ENCODE measurements at places on chromosomes 2 and 18.

GRCh38 chr2:147110317-147110716 is 734.5 kb upstream of the ACVR2A start:
- no peak for DNase-seq

DNA sequence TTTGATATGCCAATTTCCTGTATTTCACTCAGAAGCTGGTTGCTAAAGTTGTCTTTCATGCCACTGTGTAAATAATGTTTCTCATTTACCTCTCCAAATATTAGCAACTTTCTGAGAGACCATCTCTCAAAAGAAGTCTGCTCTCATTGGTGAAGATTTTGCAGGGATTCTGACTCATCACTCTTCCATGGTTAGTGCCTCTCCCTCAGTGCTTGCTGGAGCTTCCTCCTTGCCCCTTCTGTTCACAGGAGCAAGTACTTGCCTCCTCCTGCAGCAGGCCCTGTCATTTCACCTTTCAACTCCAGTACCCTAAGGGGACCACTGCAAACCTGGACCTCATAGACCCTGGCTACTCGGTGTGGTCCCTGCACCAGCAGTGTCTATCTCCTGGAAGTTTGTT is 168.8 kb downstream of the ZNF385B start:
- peak; percentile 22 for DNase-seq

- DNase-seq, result no peak
Observed at GRCh38 chr2:4139316-4139715, 435.9 kb downstream of the DCDC2C start.

GRCh38 chr2:98572676-98573075 is 35.6 kb downstream of the COA5 start:
- no peak for DNase-seq

- DNase-seq, result no peak
Observed at GRCh38 chr2:147109291-147109690, 735.5 kb upstream of the ACVR2A start.

DNA sequence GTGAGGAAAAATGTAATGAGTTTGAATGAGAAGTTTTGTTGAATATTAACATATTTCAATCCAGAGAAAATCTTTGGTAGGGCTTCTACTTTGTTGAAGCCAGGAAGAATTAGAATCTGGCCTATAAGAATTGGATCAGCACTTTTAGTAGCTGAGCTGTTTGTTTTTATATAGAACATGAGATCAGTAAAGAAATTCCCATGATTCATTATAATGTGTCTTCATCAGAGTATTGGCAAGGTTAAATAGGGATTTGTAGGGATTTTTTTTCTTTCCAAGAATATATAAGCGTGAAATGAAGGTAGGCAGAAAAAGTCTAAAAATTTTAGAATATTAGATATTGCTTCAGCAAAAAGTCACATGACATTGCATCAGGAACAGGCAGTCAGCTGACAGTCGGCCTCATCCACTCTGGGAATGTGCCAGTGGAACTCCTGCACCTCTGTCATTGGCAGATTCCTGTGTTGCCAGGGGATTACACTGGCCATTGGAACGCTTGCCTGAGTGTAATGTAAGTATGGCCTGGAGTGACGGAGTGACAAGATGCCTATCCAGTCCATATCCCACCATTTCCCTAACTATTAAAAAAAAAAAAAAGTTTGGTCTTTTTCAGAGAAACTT is 60.6 kb downstream of the SERTAD2 start:
- no peak for DNase-seq

GRCh38 chr18:32427084-32427900 is 43.4 kb downstream of the GAREM1 start:
- DNase-seq, result no peak

GRCh38 chr2:100818606-100819369 is 1.2 kb upstream of the NPAS2 start:
- DNase-seq, result peak; percentile 93

DNA sequence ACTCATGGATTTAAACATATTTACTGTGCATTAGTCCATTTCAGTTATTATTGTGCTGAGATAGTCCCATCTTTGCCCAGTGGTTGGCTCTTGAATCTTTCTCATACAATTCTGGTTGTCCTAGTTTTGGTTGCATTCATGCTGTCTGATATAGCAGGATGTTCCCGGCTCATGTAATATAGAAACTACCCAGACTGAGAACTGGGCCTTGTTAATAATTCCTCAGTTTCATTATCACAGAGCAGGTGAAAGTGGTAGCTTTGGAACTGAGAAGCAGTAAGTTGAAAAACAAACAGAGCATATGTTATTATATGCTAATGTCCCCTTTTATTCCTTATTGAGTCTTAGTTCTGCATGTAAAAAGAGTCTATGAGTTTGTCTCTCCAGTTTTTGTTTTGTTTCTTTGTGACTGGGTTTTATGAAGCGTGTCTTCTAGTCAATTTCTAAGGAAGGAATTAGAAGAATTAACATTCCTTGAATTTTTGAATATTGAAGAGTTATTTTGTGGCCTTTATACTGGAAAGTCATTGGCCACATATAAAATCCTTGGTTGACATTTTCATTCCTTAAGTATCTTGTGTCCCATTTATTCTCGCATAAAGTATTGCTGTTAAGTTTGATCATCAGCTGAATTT is 43.3 kb downstream of the EIF5B start:
- DNase-seq, result no peak

DNA sequence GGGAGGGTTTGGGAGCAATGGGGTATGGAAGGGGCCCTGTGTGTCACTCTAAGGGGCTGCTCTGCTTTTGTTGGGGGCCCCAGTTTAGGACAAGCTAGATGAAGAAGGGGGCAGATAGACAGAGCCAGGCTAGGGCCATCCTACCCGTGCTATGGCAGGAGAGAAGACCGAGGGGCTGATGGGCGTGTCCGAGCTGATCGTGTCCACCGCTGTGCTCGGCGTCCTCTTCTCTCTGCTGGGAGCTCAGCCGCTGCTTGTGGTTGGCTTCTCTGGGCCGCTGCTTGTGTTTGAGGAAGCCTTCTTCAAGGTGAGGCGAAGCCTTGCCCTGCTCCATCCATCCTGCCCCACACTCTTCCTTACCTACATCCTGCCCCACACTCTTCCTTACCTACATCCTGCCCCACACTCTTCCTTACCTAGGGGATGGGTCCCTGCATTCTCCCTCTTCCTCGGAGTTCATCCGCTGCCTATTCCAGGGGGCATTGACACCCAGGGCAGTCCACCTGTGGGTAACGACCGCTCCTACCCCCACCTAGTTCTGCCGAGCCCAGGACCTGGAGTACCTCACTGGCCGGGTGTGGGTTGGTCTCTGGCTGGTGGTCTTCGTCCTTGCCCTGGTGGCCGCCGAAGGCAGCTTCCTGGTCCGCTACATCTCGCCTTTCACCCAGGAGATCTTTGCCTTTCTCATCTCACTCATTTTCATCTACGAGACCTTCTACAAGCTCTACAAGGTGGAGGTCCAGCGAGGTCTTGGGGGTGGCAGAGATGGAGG is 8.9 kb downstream of the SLC4A3 start:
- no peak for DNase-seq

- DNase-seq, result peak; percentile 62
Observed at GRCh38 chr2:27303093-27304025, 4.9 kb downstream of the UCN start.

DNA sequence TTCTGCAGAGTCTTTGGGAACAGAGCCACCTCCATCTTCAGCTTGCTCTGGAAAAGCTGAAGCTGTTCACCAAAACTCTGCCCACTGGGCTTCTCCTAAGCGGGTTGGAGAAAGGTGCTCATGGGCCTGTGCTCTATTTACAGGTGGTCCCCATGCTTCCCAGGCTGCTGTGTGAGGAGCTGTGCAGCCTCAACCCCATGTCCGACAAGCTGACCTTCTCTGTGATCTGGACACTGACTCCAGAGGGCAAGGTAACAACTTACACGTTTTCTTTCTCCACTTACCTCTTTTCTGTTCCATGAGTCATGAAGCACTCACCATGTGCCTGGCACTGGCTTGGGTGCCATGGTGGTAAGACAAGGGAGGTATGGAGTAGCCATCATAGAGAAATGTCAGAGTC is 129.5 kb upstream of the ALPP start:
- DNase-seq, result no peak

DNA sequence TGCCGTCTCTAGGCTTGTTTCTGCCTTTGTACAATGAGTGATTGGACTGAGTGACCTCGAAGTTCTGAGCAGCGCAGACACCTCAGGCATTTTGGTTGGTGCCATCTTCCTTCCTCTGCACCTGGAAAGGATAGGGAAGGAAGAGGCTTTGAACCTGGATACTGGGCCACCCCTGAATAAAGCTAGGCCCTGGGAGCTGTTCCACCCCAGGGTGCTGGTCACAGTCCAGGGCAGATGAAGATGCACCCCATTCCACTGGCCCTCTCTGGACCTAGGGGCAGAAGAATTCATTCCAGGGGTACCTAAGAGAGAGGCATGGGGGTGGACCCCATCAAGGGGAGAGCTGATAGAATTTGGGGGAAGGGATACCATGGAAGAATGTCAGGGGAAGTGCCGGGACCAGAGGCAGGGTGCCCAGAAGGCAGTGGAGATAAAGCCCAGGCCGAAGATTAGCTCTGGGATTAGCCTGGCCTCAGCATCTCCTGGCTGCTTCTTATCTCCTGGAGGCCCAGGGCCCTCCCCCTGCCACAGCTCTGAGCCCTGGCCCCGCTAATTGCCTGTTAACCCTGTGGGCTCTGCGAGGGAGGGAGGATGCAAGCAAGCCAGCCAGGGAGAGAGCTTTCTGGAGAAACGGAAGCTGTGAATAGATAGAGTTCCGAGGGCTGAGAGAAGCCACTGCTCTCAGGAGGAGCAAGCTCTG is 11.4 kb downstream of the ASIC4 start:
- peak; percentile 87 for DNase-seq

GRCh38 chr2:70651014-70651413 is 97.4 kb upstream of the TGFA start:
- no peak for DNase-seq

DNA sequence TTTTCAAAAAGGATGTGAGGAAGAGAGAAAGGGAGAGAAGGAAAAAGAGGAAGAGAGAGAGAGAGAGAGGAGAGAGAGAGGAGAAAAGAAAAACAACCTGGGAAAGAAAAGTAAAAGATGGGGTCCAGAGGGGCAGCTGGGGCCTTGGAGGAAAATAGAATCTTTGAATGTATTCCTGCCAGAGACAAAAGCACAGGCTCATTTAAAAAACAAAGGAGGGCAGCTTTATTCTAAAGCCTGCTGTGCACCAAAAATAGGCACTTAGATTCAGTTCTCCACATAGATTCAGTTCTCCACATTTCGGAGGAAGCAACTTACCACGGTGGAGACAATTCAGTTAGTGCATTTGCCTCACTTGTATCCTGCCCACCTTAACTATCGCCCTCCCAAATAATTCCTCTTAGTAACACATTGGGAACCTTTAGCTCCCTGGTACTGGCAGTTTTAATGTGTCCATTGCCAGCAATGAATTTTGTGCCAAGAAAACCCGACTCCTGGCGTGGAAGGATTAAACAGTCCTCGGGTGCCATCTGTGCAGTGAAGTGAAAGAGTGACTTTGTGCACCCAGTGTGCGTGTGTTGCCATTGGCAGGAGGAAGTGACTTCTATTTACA is 71.3 kb downstream of the DPP4 start:
- DNase-seq, result no peak

- no peak for DNase-seq
Observed at GRCh38 chr2:120863146-120863545, 127.5 kb downstream of the GLI2 start.

- DNase-seq, result no peak
Observed at GRCh38 chr2:68885811-68886075, 14.5 kb upstream of the BMP10 start.

- DNase-seq, result no peak
Observed at GRCh38 chr2:99743146-99743545, 253.3 kb upstream of the REV1 start.

- peak; percentile 78 for DNase-seq
Observed at GRCh38 chr18:31685097-31686082, 1.0 kb upstream of the B4GALT6 start.

DNA sequence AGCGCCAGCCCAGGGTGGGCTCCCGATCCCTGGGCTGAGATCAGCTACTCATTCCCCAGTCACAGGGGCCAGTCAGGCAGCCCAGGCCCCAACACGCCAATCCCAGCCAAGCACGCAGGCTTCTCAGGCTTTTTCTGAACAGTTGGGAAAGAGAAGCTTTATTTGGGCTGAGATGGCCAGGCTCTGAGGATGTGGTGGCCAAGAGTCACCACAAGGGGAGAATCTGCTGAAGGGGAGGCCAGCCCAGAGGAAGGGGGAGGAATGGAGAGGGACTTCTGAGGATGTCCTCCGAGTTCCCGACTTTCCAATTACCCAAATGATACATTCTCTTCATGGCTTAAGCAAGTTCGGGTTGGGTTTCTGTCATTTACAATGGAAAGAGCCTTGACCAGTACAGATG is 2.8 kb upstream of the DIPK1C start:
- DNase-seq, result no peak

DNA sequence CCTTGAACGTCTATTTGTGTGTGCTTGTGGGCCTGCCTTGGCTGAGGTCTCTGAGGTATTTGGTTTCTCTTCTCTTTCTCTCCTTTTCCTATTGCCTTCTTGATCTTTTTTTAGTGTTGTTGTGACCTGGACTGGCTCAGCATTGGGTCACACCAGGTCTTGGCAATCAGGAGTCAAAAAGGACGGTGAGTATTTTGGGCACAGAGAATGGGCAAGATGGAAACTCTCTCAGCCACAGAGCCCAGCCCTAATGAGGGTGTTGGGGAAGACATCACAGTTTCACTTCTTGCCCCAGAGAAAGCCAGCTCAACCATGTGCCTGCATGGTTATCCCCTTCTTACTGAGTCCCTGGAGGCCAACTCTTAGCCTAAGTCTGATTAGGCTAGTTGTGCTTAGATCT is 13.7 kb upstream of the INO80C start:
- no peak for DNase-seq

GRCh38 chr2:86790134-86790675 is 508 bp downstream of the CD8A start:
- DNase-seq, result no peak

DNA sequence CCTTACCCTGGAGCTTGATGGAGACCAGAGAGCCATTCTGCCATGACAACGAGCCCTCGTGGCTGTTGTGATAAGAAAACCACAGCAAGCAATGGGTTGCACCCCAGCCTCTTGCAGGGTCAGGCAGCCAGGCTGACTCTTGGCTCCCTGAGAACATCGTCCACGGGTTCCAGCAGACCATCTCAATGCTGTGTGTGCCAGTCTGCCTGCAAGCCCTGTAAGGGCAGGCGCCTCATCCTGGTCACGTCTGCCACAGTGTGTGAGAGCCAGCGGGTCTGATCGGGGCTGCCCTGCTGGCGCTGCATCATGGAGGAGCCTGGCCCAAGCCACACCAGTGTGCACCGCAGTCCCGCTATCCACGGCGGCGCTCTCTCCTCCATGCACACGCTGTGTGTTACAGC is 71.0 kb upstream of the MGAT4A start:
- DNase-seq, result no peak

GRCh38 chr2:107235491-107236254 is 349.7 kb upstream of the ST6GAL2 start:
- no peak for DNase-seq
